ENCODE measurements at places on chromosomes 12 and 14.

GRCh38 chr12:57491393-57492280 lies 3.8 kb downstream of the MARS1 start:
- DNase-seq = no peak

DNA sequence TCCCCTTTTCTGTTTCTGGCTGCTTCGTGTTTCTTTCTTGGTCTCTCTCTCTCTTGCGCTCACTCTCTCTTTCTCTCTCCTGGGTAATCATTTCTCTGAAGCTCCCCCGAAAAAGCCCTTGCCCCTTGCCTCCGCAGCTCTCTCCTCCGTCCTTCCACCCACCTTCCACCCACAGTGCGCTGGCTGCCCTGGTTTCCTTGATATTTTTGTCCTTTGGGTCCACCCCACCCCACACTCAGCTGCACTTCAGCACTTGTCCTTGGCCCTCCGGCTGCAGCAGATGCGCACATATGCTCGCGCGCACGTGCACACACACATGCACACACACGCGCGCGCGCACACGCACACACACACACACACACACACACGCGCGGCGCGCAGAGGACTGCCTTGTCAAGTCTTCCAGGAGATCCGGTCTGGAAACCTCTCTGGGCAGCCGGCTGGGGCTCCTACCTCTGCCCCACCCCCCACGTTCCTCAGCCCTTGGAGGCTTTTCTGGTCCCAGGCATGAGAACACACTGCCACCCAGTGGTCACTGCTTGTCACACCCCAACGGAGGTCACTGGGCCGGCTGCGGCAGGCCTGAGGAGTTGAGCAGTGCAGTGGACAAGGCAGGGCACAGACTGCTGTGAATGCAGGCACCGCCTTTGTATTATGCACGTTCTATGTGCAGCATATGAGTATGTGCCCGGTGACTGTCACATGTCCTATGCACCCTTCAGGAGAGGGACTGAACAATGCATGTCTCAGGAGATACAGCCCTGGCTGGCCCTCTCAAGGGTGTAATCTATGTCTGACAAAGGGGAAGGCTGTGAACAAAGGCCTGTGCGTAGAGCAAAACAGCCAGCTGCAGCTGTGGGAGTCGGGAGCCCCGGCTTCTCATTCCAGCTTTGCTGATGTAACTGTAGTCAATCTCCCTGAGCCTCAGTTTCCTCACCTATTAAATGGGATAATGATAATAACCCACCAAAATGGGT lies 6.5 kb downstream of the LAG3 start:
- DNase-seq = peak; percentile 83

DNA sequence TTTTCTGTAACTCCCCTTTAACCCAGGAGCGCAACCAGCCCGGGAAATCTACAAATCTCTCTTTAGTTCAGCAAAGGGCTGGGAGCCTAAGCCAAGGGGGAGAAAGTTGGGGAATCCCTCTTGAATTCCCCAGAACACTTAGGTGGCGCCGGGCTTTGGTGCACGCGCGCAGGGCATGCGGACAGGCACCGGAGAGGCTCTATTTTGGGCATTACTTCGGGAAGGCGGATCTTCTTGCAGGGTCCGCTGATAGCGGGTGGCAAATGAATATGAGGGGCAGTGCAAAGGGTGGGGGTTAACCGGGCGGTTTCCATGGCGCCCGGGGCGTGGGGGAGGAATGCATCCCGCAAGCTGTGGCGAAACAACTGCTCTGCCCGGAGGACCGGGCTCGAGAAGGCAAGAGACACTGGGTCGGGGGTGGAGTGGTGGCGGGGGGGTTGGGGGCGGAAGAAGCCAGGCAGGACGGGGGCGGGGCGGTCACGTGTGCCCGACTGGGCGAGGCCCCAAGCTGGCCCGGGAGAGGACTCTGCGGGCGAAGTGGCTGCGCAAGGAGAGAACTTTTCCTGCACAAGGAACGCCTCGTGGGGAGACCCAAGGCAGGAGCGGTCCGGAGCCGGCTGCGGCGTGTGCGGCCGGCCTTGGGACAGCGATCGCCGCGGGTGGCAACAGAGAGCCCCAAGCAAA lies at the start of gene FLVCR2:
Gene FLVCR2, plus strand, starts transcription at position 519 of the 684 bp plus-strand sequence. CDS start 353 bp downstream, outside the sequence.
- peak; percentile 33 for DNase-seq

- DNase-seq = no peak
These were observed 2.7 kb downstream of the ANHX start for GRCh38 chr12:133233006-133233405.

DNA sequence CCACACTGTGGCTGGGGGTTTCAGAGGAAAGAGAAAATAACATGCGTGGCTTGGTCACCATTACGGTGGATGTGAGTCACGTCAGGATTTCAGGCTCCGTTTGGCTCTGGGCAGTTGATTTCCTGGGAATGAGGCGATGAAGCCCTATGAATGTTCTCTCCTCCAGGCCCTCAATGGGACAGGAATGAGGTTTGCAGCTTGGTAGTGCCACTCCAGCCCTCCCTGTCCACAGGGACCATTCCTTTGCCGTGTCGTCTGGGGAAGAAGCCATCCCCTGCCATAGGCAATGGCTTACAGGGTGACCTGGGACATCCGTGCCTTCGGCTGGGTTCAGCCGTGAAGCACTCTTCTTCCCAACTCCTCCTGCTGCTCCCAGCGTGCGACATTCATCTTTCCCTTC lies 95.0 kb downstream of the FBXL14 start:
- DNase-seq = no peak

DNA sequence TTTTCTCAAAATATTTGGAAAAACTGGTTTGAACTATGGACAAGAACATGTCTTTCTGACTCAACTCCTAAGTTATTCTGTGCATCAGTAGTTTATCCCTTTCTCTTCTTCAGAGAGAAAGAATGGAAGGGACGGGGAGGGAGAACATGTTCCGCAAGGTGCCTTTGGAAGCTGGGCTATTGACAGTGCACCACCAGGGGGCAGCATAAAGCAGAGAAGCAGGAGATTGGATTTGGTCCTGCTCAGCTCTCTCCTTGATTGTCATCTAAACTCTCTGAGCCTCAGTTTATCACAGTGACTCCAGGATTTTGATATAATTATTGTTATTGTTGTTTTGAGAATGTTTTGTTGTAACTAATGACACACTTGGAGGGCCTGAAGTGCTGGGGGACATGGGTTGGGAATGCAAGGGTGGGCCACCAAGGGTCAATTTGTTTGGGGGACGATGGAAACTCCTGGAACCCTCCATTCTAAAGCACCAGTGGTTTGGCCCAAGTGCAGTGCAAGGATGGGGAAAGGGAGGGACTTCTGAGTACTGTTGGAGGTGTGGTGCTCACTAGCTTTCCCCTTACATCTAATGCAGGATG lies 45.3 kb upstream of the ANO6 start:
- DNase-seq = peak; percentile 57

DNA sequence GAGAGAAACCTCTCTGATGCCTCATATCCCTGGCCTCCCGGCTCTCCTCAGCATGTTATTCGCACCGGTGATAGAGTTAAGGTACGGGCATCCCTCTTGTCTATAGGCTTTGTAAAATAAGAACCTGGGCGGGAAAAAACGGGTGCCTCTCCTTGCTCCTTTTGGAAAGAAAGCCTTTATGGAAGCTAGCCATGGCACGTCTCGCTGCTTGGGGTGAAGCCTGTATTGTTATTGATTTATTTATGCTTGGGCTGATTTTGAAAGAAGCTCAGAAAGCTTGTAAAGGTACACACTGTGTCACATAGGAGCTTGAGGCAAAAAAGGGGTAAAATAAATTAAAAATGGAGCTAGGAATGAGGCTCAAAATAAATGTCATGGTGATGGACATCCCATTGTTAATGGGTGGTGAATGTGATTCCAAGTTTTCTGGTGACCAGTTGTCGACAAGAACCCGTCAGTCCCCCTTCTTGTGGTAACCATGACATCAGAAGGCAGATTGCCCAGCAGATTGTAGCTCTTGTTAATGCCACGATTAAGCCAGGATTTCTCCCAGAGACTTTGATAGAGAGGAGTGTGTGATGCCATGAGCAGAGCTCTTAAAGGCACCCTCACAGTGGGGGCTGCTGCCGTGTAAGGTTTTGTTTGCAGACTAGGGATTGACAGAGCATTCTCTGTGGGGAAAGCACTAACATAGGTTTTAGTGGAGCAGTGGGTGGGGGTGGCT lies 50.4 kb upstream of the ASPG start:
- DNase-seq = no peak

DNA sequence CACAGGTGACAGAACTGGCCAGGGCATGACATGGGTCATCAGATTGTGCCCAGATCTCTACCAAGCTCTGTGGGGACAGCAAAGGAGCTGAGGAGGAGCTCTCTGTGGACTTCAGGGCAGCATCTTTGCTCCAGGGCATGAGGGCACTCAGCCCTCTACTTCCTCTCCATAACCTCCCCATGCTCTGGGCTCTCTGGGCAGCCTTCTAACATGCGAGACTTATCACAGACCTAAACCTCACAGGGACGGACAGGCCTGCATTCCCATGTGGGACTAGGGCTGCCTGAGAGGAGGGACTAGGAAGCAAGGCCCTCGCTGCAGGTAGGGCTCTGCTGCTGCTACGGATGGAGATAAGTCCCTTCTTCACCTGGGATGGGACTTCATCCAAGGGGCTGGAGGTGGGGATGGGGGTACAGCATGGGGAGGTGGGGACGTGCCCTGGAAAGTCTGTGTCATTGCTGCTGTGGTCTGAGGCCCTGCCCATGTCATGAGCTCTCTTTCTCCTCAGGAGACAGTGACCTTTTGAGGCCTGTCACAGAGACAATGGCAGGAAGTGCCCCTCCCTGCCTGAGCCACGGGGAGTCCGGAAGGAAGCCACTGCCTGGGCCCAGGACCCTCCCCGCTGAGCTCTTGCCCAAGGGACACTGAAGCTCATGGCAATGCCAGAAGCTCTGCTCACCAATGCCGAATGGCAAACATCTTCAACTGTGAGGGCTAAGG lies 44.1 kb downstream of the PITPNM2 start:
- peak; percentile 37 for DNase-seq

DNA sequence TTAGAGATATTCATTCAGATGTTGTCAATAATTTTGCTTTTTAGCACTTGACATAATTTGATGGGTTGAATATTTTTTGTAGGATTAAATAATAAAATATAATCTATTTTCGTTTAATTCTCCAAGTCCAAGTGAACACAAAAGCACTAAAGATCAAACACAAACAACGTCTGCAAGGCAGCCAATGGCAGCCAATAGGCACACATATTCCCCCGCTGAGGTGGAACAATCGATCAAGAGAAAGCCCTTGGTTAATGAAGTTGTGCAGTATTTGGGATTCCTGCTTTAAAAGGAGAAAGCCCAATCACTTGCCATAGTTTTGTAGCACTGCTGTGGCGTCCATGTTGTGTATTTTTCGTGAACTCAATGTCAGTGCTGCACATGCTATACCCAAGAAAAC lies 1.5 kb downstream of the DHRS7 start:
- no peak for DNase-seq

- no peak for DNase-seq
These were observed 133.8 kb downstream of the RIMBP2 start for GRCh38 chr12:130582286-130582685.

GRCh38 chr12:64184216-64184615 lies 37.9 kb downstream of the KICS2 start:
- DNase-seq = no peak

- no peak for DNase-seq
These were observed 18.7 kb downstream of the SSTR1 start for GRCh38 chr14:38226366-38226765.

DNA sequence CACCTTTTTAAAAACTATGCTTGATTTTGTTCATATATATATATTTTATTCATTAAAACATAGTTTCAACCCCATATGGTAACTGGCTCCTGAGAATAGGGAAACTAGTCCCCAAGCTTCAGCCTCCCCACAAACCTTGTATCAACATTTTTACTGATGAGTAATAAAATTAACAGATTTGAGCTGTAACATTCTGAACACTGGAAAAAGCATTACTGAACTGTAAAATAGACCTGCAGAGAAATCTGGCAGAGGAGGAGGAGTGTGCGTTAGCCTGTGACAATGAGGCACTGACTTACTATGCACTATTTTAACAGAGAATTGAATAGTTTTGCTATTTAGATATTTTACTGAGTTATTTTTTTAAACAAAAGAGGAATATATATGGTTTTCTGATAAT lies 43.1 kb downstream of the FRS2 start:
- DNase-seq = no peak

DNA sequence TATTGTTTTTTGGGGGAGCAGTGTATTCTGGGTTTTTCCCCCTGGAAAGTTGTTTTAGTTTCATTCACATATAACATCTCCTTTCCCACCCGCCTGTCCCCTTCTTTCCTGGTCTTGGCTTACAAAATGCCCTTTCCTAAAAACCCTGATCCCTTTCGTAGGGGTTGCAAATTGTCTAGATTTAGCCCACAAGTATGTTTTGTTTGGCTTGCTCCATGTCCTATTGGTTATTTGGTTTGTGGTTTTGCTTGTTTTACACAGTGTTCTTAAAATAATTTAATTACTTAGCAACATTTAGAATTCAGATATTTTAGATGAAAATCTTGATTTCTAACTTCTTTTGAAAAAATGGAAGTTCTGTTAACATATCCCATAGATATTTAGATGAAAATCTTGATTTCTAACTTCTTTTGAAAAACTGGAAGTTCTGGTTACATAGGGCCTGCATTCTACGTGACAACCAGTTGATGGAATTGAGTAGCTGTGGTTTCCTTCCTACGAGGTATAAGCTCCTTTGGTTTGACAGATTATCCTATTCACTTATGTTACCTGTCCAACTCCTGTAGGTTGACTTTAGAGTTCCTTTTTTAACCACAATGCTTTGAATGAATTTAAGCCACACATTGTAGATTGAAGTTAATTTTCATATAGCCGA lies 89.2 kb upstream of the TMEM263 start:
- DNase-seq = no peak

DNA sequence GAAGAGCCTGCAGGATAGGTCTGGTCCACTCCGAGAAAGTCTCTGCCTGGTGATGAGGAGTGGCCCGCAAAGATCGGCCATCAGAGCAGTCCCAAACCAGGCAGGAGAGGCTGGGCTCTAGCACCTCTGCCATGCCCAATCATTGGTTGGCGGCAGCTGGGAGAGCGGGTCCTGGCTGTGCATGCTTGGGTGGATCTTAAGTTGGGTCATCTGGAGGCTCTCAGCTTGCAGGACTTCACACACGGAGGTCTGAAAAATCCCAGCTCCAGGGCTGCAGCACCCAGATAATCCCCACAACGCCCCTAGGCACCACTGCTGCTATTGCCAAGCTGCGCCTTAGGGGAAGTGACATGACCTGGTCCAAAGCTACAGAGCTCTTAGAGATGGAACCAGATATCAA lies 766.7 kb upstream of the TBX3 start:
- no peak for DNase-seq

GRCh38 chr12:125220404-125221273 lies 155.4 kb downstream of the AACS start:
- DNase-seq = no peak

GRCh38 chr14:99779751-99780150 lies 13.5 kb upstream of the EML1 start:
- no peak for DNase-seq

- no peak for DNase-seq
These were observed 80.0 kb upstream of the RPH3A start for GRCh38 chr12:112711507-112711906.

- no peak for DNase-seq
These were observed 543.7 kb upstream of the TMEM132C start for GRCh38 chr12:127723251-127723650.
